ENCODE measurements at places on chromosomes 2 and 18.

GRCh38 chr2:167825664-167826063, 421.7 kb downstream of the STK39 start:
- no peak for DNase-seq

- no peak for DNase-seq
Measured at GRCh38 chr2:467101-467500, 179.2 kb upstream of the ALKAL2 start.

GRCh38 chr2:157290525-157290924, 33.0 kb downstream of the GALNT5 start:
- DNase-seq: no peak

DNA sequence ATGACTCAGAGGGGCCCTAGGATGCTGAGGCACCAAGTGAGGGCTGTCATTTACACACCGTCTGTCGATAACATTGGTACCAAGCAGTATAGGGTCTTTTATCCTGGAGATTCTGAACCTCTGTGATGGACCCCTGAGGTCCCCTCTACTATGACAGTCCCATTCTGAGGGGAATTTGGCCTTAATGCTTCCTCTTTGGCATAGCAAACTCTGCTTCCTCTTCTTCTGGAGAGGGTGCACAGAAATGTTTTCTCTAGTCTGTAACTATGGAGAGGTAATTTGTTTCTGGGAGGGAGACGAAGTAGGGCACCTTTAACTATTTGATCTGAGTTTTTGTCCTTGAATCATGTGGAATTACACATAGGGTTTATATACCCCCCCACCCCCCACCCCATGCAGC, 44.8 kb downstream of the INPP4A start:
- DNase-seq: no peak
